ENCODE measurements at places on chromosomes 7 and 10. TPM values are rescaled to one million over a fixed set of nuclear protein-coding genes. Genes with fewer than 3 reads are reported as not detected.

DNA sequence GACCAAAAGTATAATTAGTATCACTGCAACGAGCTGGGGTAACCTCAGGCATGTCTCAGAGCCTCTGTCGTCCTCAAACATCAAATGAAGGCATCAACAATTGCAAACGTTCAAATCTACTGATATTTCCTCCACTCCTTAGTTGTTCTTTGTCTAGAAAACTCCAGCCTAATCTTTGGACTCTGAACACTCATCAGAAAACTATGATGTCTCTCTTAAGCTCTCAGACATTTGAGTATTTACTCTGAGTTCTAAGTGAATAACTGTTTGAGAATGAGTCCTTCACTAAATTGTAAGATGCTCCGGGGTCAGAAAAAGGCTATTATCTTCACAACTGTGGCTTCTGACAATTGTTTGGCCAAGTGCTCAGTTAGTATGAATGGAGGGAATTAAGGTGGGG is 536.4 kb downstream of the NRG3 start:
- no peak for DNase-seq
- H3K4me1 ChIP-seq = no peaks in the 10 kb centered on the region
- H3K27me3 ChIP-seq = peaks cover under 1% of the 10 kb centered on the region
- no peak overlapping the region for H3K4me3 ChIP-seq

DNA sequence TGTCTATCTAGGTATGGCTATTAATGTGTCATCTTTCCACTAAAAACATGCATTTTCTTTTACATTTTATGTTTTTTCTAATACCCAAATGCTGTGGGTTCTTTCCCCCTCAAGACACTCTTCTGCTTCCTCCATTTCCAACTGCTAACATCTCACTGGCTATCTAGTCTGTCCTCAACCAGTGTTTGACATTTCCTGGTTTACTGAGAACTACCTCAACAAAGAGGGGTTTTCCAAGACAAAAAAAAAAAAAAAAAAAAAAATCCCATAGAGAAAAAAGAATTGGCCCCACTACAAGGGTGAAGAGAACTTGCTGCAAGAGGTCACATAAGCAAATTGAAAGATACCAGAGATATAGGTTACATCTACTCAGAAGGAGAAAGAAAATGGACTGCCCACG is 359.7 kb downstream of the CRPPA start:
- no peak overlapping the region for H3K27ac ChIP-seq
- no peaks in the 10 kb centered on the region for H3K36me3 ChIP-seq
- no peaks in the 10 kb centered on the region for H3K27me3 ChIP-seq
- peaks cover 12% of the 10 kb centered on the region for H3K4me1 ChIP-seq
- no peak for DNase-seq

DNA sequence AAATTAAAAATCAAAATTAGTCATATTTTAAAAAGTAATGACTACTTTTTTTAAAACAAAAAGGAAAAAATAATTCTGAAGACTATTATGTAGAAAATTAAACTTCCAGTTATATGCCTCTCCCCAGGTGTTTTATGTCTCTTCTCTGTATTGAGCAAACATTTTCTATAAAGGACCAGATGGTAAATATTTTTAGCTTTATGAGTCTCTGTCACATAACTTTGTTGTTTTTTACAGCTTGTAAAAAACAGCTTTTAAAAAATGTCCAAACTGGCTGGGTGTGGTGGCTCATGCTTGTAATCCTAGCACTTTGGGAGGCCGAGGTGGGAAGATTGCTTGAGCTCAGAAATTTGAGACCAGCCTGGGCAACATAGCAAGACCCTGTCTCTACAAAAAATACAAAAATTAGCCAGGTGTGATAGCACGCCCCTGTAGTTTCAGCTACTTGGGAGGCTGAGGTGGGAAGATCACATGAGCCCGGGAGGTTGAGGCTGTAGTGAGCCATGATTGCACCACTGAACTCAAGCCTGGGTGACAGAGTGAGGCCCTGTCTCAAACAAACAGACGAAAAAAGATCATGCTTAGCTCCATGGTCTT is 23.5 kb downstream of the GARS1 start:
- H3K4me1 ChIP-seq = no peaks in the 10 kb centered on the region
- no peak for DNase-seq
- no peak overlapping the region for H3K27ac ChIP-seq
- no peak overlapping the region for H3K4me3 ChIP-seq

DNA sequence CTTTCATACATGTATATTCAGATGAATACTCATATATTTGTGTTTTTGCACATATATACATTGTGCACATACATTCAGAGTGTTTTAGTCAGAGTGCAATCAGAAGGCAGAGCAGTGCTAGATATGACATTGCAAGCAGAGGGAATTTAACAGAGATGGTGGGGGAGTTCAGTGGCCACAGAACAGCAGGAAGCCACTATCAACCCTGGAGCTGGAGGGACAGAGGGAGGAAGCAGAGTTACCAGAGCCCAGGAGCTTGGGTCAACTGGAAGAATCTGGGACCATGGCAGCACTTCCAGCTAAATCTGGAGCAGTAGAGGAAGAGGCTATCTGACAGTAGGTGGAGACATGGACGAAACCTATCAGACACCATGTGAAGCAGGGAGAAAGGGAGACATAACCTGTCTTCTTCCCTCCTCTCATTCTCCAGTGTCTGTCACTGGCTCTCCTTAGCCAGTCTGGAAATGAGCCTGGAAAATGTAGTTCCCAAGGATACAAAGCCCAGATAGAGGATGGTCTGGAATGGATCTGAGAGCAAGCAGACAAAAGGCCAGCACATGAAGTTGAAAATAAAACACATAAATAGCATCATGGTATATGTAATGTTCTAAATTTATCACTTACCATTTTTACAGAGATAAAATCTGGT is 33.6 kb upstream of the HERPUD2 start:
- no peak overlapping the region for H3K4me3 ChIP-seq
- peaks cover 1% of the 10 kb centered on the region for H3K4me1 ChIP-seq
- H3K27ac ChIP-seq = no peak overlapping the region
- DNase-seq = no peak
- H3K27me3 ChIP-seq = no peaks in the 10 kb centered on the region

GRCh38 chr7:112022128-112022527 is 184.1 kb downstream of the DOCK4 start:
- H3K4me1 ChIP-seq = no peaks in the 10 kb centered on the region
- DNase-seq = no peak
- no peak overlapping the region for H3K27ac ChIP-seq
- H3K4me3 ChIP-seq = no peak overlapping the region
- H3K36me3 ChIP-seq = no peaks in the 10 kb centered on the region

- no peaks in the 10 kb centered on the region for H3K27me3 ChIP-seq
- no peak for DNase-seq
- H3K4me3 ChIP-seq = no peak overlapping the region
- H3K27ac ChIP-seq = no peak overlapping the region
- peaks cover 35% of the 10 kb centered on the region for H3K4me1 ChIP-seq
These were observed 165.2 kb upstream of the CDCA7L start for GRCh38 chr7:22110881-22111280.

- no peaks in the 10 kb centered on the region for H3K27me3 ChIP-seq
- no peak overlapping the region for H3K4me3 ChIP-seq
- H3K36me3 ChIP-seq = no peaks in the 10 kb centered on the region
- no peak for DNase-seq
- H3K27ac ChIP-seq = no peak overlapping the region
- H3K4me1 ChIP-seq = peaks cover 25% of the 10 kb centered on the region
These were observed 22.7 kb downstream of the LSMEM1 start for GRCh38 chr7:112503361-112503972.

DNA sequence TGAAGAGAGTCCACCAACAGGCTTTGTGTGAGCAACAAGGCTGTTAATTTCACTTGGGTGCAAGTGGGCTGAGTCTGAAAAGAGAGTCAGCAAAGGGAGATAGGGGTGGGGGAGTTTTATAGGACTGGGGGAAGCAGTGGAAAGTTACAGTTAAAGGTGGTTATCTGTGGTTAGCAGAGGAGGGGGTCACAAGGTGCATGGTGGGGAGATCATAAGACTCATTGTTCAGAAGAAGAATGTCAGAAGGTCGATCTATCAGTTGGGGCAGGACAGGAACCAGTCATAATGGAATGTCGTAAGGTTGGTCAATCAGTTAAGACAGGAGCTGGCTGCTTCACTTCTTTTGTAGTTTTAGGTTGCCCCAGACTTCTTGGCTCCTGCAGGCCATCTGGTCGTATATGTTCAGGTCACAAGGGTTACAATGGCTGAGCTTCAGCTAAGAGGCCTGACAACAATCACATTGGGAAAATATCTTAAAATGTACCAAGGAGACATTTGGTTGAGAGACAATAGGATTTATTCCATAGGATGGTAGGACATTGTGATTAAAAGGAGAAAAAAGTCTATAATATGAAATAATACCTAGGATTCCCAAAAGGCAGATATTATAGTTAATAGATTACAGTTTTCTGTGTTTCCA is 356.4 kb downstream of the ANKRD7 start:
- DNase-seq = no peak
- no peak overlapping the region for H3K27ac ChIP-seq
- no peak overlapping the region for H3K4me3 ChIP-seq
- no peaks in the 10 kb centered on the region for H3K27me3 ChIP-seq
- no peaks in the 10 kb centered on the region for H3K4me1 ChIP-seq
- H3K36me3 ChIP-seq = peaks cover 3% of the 10 kb centered on the region

GRCh38 chr7:66474441-66474840 is 154.2 kb upstream of the KCTD7 start:
- no peaks in the 10 kb centered on the region for H3K27me3 ChIP-seq
- no peaks in the 10 kb centered on the region for H3K4me1 ChIP-seq

- H3K4me1 ChIP-seq = no peaks in the 10 kb centered on the region
- no peak overlapping the region for H3K27ac ChIP-seq
- H3K36me3 ChIP-seq = peaks cover 3% of the 10 kb centered on the region
- DNase-seq = no peak
These were observed 547.2 kb downstream of the ETV1 start for GRCh38 chr7:13442226-13442625.

GRCh38 chr7:88306590-88307048 is at the start of gene STEAP4:
TSS of gene STEAP4 (minus strand) at chr7:88306894. CDS start at chr7:88284269, 22,625 bp downstream.
- H3K27ac ChIP-seq = no peak within 1 kb of the TSS
- H3K36me3 ChIP-seq = no peaks in the 10 kb centered on the region
- H3K4me3 ChIP-seq = peak within 1 kb of the TSS; percentile 67

DNA sequence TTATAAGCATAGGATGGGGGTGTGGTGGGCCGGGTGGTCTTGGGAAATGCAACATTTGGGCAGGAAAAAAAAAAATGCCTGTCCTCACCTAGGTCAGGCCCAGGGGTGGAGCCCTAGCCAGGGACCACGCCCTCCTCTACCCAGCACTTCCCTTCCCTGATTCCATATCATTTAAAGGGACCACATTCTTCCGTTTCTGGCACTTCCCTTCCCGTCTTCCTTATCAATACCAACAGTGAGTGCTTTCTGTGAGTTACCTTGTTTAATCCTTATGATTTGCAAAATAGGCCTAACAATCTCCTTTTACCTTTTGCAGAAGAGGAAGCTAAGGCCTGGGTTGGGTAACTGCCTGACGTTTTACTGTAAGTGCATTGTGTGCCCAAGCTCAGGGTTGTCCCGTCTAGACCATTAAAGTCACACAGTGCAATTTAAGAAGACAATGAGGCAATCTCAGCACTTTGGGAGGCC is 16.7 kb upstream of the C10orf95 start:
- no peak overlapping the region for H3K4me3 ChIP-seq
- H3K27ac ChIP-seq = no peak overlapping the region
- DNase-seq = no peak
- H3K36me3 ChIP-seq = no peaks in the 10 kb centered on the region
- H3K4me1 ChIP-seq = peaks cover 11% of the 10 kb centered on the region

- H3K36me3 ChIP-seq = no peaks in the 10 kb centered on the region
- DNase-seq = no peak
- H3K4me1 ChIP-seq = peaks cover 5% of the 10 kb centered on the region
- H3K4me3 ChIP-seq = no peak overlapping the region
- H3K27ac ChIP-seq = no peak overlapping the region
- H3K27me3 ChIP-seq = no peaks in the 10 kb centered on the region
These were observed 718.2 kb upstream of the PCDH15 start for GRCh38 chr10:55519264-55519663.

GRCh38 chr7:17545348-17545747 is 246.9 kb downstream of the AHR start:
- H3K4me3 ChIP-seq = no peak overlapping the region
- H3K27ac ChIP-seq = peak overlapping the region; percentile 5
- H3K4me1 ChIP-seq = peaks cover 34% of the 10 kb centered on the region
- no peaks in the 10 kb centered on the region for H3K27me3 ChIP-seq
- no peak for DNase-seq
- H3K36me3 ChIP-seq = no peaks in the 10 kb centered on the region

- DNase-seq = no peak
- no peak overlapping the region for H3K4me3 ChIP-seq
- H3K36me3 ChIP-seq = no peaks in the 10 kb centered on the region
- H3K27me3 ChIP-seq = no peaks in the 10 kb centered on the region
These were observed 22.6 kb upstream of the OGDHL start for GRCh38 chr10:49784681-49785080.

DNA sequence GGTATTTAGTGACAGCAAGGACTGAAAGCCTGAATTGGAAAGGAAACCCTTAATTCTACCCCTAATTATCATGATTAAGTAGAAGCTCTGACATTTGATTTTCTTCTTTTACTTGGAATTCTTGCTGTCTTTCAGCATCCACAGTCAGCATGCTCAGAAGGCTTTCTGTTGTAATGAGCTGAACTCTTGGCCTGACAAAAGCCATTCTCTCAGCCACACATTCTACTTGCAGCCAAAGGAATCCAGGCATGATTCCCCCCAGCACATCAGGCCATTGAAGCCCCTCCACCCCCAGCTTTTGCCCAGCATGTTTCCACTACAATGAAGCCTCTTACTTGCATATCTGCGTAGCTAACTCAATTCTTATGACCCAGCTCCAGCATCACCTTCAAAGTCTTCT is 94.3 kb upstream of the FRMD4A start:
- no peaks in the 10 kb centered on the region for H3K36me3 ChIP-seq
- DNase-seq = no peak
- peaks cover 3% of the 10 kb centered on the region for H3K27me3 ChIP-seq
- H3K27ac ChIP-seq = peak overlapping the region; percentile 90
- H3K4me1 ChIP-seq = peaks cover 24% of the 10 kb centered on the region

GRCh38 chr7:157759246-157759805 is 422.5 kb downstream of the DNAJB6 start:
- H3K27ac ChIP-seq = no peak overlapping the region
- peaks cover 1% of the 10 kb centered on the region for H3K36me3 ChIP-seq
- H3K27me3 ChIP-seq = no peaks in the 10 kb centered on the region
- H3K4me3 ChIP-seq = no peak overlapping the region

GRCh38 chr7:30804078-30804661 is 33.0 kb downstream of the MINDY4 start:
- H3K4me1 ChIP-seq = peaks cover 24% of the 10 kb centered on the region
- no peaks in the 10 kb centered on the region for H3K27me3 ChIP-seq
- peaks cover 16% of the 10 kb centered on the region for H3K36me3 ChIP-seq
- DNase-seq = no peak
- H3K27ac ChIP-seq = no peak overlapping the region
- H3K4me3 ChIP-seq = no peak overlapping the region

Gene MYO1G
- 0.49 TPM for total RNA-seq

Gene ASAH2
- 5.9 TPM for total RNA-seq

Gene LRIT1
- not detected for total RNA-seq

Gene ETV1
- total RNA-seq = 89.4 TPM
